ENCODE measurements at places on chromosomes 4 and X. TPM values are rescaled to one million over a fixed set of nuclear protein-coding genes. Genes with fewer than 3 reads are reported as not detected.
A peak's percentile ranks its signal among the peaks of the same experiment; 100 is the strongest.

Gene GRPR
- not detected for total RNA-seq

GRCh38 chr4:175386776-175387507 is 425.1 kb downstream of the GPM6A start:
- DNase-seq: no peak
- H3K4me1 ChIP-seq: no peaks in the 10 kb centered on the region
- no peaks in the 10 kb centered on the region for H3K36me3 ChIP-seq

GRCh38 chr4:123350191-123350544 is 46.4 kb upstream of the SPRY1 start:
- no peak overlapping the region for H3K27ac ChIP-seq
- no peaks in the 10 kb centered on the region for H3K36me3 ChIP-seq
- peaks cover 9% of the 10 kb centered on the region for H3K27me3 ChIP-seq
- no peak for DNase-seq

DNA sequence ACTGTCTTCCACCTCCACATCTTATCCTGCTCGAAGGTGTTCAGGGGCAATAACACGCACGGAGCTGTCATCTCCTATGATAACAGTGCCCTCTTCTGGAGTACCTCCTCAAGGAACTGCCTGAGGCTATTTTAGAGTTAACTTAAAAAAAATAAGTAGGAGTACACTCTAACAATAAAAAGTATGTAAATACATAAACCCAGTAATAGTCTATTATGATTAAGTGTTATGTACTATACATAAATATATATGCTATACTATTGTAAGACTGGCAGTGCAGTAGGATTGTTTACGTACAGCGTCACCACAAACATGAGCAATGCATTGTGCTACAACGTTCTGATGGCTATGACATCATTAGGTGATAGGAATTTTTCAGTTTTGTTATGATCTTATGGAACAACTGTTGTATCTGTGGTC is 34.5 kb upstream of the TLR2 start:
- H3K4me1 ChIP-seq: peaks cover 31% of the 10 kb centered on the region
- no peak overlapping the region for H3K27ac ChIP-seq
- no peak for DNase-seq
- H3K4me3 ChIP-seq: no peak overlapping the region
- no peaks in the 10 kb centered on the region for H3K36me3 ChIP-seq

- peaks cover 88% of the 10 kb centered on the region for H3K4me1 ChIP-seq
- H3K4me3 ChIP-seq: peak overlapping the region; percentile 85
- peak overlapping the region; percentile 92 for H3K27ac ChIP-seq
- no peaks in the 10 kb centered on the region for H3K27me3 ChIP-seq
- H3K36me3 ChIP-seq: no peaks in the 10 kb centered on the region
Observed at GRCh38 chrX:12950851-12951594, 23.9 kb upstream of the TMSB4X start.

Measured in activated CD4-positive, alpha-beta memory T cell treated with anti-CD3 and anti-CD28 coated beads, Interleukin-2, amount 10 ng/mL, durations not matched to agents 7 days and 5 days (primary cell).